ENCODE measurements at places on chromosomes 12 and 14.

DNA sequence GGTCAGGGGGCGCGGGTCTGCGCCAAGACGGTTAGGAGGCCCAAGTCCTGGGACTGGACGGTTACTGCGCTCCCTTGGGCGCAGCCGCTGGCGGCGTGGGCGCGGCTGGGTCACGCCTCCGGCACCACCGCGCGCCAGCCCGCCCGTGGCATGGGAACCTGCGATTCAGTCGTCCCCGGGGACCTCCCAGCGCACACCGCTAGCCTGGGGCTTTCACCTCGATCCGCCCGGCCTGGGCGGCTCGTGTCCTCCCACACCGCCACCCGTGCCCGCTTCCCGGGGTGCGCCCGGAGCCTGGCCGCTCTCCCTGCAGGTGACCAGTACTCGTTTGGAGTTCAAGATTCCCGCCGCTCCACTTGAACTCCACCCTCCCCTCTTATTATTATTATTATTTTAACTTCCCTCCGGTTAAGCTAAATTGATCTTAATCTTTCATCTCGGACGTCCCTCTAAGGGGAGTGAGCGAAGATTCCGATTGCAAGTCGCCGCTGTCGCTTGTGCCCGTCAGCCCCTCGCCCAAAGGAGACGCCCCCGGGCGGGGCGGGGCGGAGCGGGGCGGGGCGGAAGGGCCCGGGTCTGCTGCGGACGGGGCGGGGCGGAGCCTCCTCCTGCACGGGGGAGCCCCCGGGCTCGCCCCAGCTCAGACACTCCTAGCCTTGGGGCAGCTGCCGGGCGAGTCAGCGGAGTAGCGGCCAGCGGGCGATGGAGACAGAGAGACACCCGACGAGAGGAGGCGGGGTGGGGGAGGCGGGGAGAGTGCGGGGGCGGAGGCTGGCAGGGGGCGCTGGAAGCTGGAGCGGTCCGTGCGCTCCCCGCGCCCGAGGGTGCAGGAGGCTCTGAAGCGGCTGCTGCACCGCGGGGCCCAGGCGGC is at the start of gene KCNMB4:
Gene KCNMB4 (plus strand): TSS at position 643 of the 871 bp plus-strand sequence. CDS start 445 bp downstream, outside the sequence.
- no peak for DNase-seq

GRCh38 chr14:92099802-92100201 is 6.6 kb downstream of the ATXN3 start:
- no peak for DNase-seq

GRCh38 chr12:109608270-109608669 is 34.7 kb downstream of the MVK start:
- no peak for DNase-seq

GRCh38 chr12:118025168-118025567 is 8.7 kb downstream of the RFC5 start:
- DNase-seq = no peak

DNA sequence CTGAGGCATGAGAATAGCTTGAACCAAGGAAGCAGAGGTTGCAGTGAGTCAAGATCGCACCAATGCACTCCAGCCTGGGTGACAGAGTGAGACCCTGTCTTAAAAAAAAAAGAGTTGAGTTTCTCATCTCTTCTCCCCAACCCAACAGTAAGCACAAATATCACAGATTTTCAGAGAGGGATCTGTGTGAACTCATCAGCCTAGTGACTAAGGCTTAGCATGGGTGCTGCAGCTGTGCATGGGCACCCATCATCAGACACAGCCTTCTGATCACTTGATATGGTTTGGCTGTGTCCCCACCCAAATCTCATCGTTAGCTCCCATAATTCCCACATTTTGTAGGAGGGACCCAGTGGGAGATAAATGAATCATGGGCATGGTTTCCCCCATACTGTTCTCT is 298.9 kb downstream of the PCNX1 start:
- no peak for DNase-seq

DNA sequence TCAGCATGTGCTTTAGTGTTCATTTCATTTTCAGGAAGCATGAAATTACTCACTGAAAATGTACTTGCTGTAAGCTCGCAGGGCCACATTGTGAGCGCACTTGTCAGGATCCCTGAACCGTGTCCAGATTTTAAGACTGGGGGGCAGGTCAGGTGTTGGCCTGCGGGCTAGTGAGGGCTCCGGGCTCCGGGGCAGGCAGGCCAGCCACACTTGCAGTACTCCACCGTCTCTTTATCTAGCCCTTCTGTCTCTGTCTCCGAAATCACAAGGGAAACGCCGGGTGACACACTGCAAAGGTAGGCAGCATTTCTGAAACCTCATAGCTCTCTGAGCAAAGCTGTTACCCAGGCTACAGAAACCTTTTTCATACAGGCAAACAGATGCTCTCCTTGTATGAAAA is 98.7 kb downstream of the EML1 start:
- no peak for DNase-seq

DNA sequence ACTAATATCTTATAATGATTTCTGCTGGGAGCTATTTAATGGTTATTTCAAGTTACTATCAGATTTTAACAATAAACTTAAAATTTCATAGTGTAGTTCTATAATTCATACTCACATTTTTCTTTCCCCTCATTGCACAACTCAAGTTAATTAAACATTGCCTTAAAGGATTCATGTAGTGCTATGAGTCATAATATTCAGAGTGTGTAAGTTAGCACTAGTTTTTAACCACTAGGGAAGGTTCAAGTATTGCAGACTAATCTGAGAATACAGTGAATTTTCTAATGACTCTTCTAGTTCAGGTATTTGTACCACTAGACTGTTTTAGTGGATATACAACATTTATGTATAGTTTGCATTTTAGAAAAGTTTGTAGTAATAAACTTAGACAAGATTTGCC is 49.9 kb downstream of the FOXA1 start:
- DNase-seq = no peak

- no peak for DNase-seq
Observed at GRCh38 chr14:90782892-90783291, 33.3 kb downstream of the TTC7B start.

Data from thoracic aorta (tissue), 2 donors.